ENCODE measurements at places on chromosomes 6 and 20. TPM values are rescaled to one million over a fixed set of nuclear protein-coding genes. Genes with fewer than 3 reads are reported as not detected.

Gene SLC32A1
- not detected for total RNA-seq

Gene C20orf144
- under 0.01 TPM for total RNA-seq

Gene OR2H2
- not detected for total RNA-seq

Gene TRIM10
- not detected for total RNA-seq

DNA sequence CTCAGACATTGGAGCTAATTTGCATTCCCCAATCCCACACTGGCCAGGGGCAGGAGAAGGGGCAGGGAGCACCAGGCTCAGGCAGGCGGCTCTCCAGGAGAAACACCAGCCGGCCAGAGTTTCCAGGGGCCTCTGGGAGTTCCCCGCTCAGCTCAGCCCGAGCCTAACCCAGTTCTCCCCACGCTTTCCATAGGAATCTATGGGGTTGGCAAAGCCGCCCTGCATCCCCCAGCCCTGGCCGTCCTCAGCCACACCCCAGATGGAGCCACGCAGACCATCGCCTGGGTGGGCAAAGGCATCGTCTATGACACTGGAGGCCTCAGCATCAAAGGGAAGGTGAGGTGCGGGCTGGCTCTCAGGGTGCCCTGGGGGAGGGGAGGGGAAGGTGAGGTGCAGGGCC, 8.2 kb downstream of the NPEPL1 start:
- no peak for DNase-seq

DNA sequence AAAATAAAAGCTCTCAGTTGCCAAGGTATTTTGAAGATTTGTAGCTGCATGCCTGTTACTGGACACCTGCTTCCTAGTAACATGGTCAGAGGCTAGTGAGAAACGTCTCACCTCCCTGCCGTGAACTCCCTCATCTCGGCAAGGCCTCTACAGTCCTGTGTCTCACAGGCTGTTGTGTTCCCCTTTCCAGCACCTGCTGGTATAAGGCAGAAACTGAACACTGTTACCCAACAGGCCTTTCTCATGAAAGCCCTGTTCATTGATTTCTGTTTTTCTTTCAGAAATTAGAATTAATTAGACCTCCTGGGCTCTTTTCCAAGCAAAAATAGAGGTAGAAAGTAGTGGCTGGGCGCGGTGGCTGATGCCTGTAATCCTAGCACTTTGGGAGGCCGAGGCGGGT, 17.6 kb upstream of the SRSF3 start:
- DNase-seq, result no peak

DNA sequence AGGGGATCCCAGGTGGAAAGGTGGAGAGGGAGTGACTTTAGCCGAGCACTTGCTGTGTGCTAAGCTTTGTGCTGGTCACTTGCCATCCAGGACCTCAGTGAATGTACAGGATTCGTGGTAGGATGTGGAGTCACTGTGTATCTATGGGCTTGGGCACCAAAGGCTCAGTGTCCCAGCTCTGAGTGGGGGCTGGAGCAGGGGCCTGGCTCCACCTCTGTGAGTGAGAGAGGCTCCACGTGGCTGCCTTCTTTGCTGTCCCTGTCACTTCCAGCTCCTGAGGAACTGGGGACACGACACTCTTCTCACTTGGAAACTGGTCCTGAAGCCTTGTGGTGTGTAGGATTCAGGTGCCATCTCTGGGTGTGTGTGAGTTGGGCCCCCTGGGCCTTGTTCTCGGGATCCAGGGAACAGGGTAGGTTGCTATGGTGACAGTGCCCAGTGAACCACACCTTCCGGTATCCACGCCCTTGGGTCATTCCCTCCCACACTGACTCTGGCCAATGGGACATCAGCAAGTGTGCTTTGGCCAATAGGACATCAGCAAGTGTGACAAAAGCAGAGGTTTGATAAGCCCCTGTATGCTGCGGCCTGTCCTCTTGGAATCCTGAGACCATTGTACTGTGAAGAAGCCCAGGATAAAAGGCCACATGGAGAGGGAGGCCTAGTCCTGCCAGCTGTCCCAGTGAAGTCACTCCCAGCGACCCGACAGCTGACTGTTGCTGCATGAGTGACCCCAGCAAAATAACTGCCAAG, 87.7 kb downstream of the CDH22 start:
- no peak for DNase-seq

DNA sequence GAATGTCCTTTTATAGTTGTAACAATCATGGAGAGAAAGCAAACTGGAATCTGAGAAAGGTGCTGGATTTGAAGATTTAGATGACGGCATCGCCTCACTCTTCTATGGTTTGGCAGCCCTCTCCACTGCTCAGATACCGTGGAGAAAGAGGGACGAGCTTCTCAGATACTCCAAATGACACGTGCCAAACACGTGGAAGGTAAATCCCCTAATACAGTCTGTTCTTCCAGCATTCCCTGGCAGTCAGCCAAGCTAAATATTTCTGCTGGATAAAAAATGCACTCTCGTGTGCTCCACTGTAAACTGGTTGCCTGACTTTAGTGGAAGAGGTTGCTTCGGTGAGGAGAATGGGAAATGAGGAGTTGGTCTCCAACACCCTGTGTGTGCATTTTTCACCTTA, 16.7 kb upstream of the PRDM1 start:
- DNase-seq, result peak; percentile 72

DNA sequence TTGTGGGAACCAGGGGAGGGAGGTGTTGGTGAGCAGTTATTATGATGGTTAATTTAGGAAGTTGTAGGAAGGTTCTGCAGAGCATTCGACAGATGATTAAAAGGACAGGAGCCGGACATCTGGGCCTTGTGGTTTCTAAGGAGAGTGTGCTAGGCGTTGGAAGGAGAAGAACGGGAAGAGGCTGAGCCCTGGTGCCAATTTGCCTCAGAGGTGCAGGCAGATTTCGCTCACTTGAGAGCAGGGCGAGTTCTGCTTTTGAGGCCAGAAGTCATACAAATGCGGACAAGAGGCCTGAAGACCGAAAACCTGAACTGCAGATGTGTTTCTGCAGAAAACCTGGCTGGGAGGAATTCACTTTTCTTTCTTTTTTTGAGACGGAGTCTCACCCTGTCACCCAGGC, 30.5 kb upstream of the RPS6KA2 start:
- no peak for DNase-seq

GRCh38 chr6:32991972-32992371, 17.4 kb downstream of the HLA-DOA start:
- DNase-seq, result no peak

- peak; percentile 7 for DNase-seq
Measured at GRCh38 chr6:106883808-106884262, 90.7 kb downstream of the CD24 start.

DNA sequence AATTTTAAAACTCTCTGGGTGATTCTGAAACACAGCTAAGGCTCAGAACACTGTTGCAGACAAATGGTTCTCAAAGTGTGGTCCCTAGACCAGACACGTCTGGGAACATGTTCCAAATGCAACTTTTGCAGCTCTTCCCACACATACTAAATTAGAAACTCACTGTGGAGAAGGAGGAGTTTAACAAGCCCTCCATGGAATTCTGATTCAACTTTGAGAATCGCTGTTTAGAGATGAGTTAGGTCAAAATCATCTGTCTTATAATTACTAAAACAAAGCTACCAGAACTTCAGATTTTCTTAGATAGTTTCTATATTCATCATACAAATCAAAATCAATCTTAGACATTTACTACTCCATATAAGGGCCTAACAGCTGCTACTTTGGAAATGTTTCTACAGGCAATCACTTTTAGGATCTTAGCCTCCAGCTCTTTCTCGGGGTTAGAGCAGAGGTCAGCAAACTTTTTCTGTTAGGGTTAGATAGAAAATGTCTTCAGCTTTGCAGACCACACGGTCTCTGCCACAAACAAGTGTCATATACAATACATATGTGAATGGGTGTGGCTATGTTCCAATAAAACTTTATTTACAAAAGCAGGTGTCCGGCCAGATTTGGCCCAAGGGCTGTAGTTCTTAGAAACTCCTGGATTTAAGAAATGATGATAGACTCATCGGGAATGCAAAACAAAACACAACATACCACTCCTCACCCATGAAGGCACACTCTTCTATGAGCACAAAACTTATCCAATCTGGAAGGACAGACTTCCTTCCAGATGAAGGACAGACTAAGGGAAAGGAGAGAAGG, 50.0 kb upstream of the ARHGAP18 start:
- peak; percentile 30 for DNase-seq

GRCh38 chr20:14727485-14728150, 390.2 kb upstream of the FLRT3 start:
- DNase-seq, result peak; percentile 13

- DNase-seq, result no peak
Measured at GRCh38 chr20:595330-596308, 14.5 kb downstream of the TCF15 start.

GRCh38 chr6:89348372-89348771, 4.2 kb downstream of the UBE2J1 start:
- DNase-seq, result no peak

DNA sequence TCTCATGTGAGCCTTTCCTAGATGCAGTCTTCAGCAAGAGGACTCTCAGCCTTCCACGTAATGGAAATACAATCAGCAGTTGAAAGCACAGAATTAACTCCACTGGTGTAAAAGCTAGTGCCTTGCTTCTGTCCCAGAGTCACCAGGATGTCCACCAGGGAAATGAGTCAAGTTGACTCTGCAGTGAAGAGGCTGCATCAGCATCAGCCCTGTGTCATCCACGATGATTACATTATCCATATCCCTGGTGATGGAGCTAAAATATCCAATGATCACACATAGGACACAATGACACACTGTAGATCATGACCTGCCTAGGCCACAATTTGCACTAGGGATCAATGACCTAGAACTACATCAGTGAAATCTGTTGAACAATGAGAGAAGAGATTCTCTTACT, 262.4 kb downstream of the ERMARD start:
- no peak for DNase-seq

GRCh38 chr20:35660122-35660937, 4.4 kb downstream of the CPNE1 start:
- no peak for DNase-seq

- DNase-seq, result peak; percentile 38
Measured at GRCh38 chr6:157068691-157069324, 254.5 kb downstream of the TMEM242 start.

DNA sequence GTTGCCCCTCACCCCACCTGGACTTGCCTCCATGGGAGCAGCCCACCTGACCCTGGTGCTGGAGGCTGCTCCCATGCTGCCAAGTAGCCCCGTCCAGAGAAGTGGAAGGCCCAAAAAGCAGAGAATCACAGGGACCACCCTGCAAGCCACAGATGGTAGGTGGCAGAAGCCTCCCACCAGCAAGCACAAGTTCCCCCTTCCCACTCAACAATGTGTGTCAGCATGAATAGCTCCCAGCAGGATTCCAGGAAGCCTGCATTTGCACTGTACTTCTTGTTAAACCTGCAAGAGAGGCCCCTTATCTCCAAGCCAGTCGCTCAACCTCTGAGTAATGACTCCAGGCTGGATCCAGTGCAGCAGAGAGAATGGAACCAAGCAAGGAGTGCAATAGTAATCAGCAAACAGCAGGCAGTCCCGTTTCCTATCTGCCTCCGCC, 180.8 kb upstream of the CST7 start:
- no peak for DNase-seq

DNA sequence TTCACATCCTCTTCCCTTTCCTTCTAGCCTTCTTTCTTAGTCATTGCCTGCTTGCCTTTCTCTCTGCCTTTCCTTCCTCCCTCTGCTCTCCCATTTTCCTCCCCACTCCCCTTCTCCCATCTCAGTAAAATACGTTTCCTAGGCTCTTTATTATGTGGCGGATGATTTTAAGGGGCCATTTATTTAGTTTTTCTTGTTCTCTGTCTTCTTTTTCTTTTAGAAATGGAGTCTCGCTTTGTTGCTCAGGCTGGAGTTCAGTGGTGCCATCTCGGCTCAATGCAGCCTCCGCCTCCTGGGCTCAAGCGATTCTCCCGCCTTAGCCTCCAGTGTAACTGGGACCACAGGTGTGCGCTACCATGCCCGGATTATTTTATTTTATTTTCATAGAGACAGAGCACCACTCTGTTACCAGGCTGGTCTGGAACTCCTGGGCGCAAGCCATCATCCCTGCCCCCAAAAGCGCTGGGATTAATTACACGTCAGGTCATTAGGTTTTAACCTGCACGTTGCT, 1.5 kb downstream of the MTHFD1L start:
- no peak for DNase-seq

DNA sequence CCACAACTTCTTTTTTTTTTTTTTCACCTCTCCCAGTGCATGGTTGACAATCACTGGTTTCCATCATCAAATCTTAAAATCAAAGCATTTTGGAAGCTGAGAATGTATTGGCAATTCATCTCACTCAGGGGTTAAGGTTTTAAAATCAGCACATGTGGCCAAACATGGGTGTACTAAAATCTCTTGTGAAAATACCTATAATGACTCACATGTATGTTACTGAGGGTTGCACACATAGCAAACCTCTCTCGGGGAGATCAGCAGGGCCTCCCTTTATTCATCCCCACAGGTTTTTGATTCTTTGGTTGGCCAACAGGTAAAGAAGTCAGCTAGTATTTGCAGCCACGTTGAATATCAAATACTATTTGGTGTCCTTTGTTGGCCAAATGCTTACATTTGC, 44.3 kb upstream of the OCSTAMP start:
- no peak for DNase-seq

- no peak for DNase-seq
Measured at GRCh38 chr6:144806222-144806621, 521.1 kb downstream of the UTRN start.

- DNase-seq, result no peak
Measured at GRCh38 chr6:112522587-112522986, 175.5 kb downstream of the RFPL4B start.

DNA sequence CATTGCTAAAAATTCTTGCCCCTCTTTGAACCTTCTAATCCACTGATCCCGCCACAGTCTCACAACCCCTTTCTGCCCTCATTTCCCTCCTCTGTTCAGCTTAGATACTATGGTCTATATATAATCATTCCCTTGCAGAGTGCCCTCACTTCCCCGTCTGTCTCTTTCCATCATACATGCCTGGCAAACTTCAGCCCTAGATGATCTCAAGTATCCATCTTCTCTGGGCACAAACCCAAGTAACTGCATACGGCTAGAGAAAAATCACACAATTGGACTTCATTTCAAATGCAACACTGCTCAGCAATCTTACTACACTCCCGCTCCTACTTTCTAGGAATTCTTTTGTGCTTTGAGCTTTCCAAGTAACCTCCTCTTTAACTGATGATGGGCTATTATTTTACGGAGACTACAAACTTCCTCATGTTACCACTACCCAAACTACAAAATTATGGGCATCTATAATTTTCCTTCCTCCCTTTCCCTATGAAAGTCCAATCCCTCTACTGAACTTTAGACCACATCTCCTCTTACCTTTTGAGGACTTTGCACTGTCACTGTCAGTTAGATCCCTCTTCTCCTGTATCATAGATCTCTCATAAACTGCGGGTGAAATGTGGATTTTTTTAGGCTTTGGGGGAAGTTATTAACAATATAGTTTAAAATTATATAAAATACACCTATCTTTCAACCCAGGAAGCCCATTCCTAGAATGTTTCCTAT, 135.6 kb downstream of the BTBD9 start:
- DNase-seq, result no peak

DNA sequence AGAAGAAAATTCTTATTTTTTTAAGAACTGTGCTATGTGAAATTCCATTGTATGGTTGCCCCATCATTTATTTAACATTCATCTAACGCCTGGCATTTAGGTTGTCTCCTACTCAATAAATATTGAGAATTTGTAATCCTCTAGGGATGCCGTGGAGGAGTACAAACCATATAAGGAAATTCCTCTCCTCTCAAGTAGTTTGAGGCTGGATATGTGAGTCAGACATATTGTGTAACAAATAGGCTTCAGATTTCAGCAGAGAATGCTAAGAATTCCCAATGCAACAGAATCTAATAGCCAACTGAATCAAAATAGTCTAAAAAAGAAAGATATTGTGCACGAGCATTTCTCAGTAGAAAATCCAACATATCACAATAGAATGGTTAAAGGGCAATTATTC, 174.7 kb downstream of the OTOR start:
- DNase-seq, result peak; percentile 68
